ENCODE measurements at places on chromosomes 2 and 18. TPM values are rescaled to one million over a fixed set of nuclear protein-coding genes. Genes with fewer than 3 reads are reported as not detected.

DNA sequence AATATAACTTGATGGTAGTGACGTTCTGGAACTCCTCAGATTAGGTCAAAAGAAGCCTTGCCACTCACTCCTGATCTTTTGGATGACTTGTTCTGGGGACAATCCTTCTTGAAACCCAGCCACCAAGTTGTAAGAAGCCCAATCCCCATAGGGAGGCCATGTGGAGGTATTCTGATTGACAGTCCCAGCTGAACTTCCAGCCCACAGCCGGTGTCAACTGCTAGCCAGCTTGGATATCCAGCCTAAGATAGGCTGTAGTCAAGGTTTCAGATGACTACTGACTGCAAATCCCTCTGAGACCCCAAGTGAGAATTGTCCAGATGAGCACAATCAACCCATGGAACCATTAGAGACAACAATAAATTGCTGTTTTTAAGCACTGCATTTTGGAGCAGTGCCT lies 31.4 kb downstream of the EIF2AK2 start:
- no peaks in the 10 kb centered on the region for H3K4me1 ChIP-seq
- DNase-seq: no peak
- H3K27ac ChIP-seq: no peak overlapping the region
- no peak overlapping the region for H3K4me3 ChIP-seq
- peaks cover 24% of the 10 kb centered on the region for H3K36me3 ChIP-seq

GRCh38 chr2:97880334-97880733 lies 115.4 kb downstream of the TMEM131 start:
- H3K4me3 ChIP-seq: no peak overlapping the region
- no peak for DNase-seq
- H3K4me1 ChIP-seq: no peaks in the 10 kb centered on the region

- no peak overlapping the region for H3K4me3 ChIP-seq
- no peaks in the 10 kb centered on the region for H3K4me1 ChIP-seq
- DNase-seq: no peak
- no peak overlapping the region for H3K27ac ChIP-seq
Observed at GRCh38 chr2:216717491-216717901, 22.1 kb upstream of the IGFBP5 start.

ACTG2 gene
- not detected for total RNA-seq

PPP1R7 gene
- 87.2 TPM for total RNA-seq

MC5R gene
- total RNA-seq: not detected
